ENCODE measurements at places on chromosomes 2 and 18.

DNA sequence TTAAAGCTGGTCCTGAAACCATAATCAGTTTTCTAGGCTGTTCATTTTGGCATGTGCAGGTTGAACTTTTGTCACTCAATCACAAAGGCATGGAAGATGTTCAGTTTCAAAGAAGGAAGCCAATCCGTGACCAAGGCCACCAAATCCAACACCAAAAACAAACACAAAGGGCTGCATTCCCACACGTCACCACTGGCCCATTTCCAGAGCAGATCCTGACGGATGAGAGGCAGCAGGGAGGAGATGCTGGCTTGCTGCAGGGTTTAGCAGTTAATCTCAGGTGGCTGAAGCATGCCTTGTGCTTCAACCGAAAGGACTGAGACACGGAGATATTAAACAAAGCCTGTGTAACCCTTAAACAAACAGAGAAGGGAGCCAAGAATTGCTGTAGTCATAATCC lies 191.9 kb upstream of the CTAGE1 start:
- no peak for DNase-seq

GRCh38 chr2:78263571-78263970 lies 741.4 kb upstream of the LRRTM4 start:
- DNase-seq, result no peak

- no peak for DNase-seq
Measured at GRCh38 chr2:8779795-8780671, 57.4 kb downstream of the KIDINS220 start.

GRCh38 chr2:216715402-216715974 lies 20.1 kb upstream of the IGFBP5 start:
- DNase-seq, result no peak

DNA sequence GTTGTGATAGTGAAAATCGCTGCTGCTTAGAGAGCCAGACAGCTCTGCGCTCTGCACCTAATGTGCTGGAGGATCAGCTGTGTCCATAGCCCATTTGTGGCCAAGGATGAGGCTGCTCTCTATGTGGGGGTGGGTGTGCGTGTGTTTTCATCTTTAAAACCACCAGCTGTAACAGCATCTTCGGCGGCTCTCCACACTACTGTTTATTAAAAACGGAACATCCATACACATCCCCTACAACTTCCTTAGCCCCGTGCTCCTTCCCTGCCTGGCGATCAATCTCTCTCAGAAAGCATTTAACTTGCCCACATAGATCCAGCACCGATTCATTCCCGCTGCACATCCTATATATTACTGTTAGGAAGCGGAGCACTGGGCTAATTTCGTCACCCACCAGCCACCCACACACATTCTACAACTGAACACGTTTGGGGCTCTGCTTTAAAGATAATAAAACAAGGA lies 1.6 kb downstream of the CELF4 start:
- DNase-seq, result no peak
